ENCODE measurements at places on chromosomes 1 and 21. TPM values are rescaled to one million over a fixed set of nuclear protein-coding genes. Genes with fewer than 3 reads are reported as not detected.

ZMYND12 gene
- 0.46 TPM for total RNA-seq

PSMB2 gene
- total RNA-seq, result 111 TPM

ANGPTL3 gene
- total RNA-seq, result not detected

ADCY10 gene
- total RNA-seq, result 0.38 TPM
